Prostate gland (tissue), 2 donors: ENCODE measurements at places on chromosomes 7 and 10.

DNA sequence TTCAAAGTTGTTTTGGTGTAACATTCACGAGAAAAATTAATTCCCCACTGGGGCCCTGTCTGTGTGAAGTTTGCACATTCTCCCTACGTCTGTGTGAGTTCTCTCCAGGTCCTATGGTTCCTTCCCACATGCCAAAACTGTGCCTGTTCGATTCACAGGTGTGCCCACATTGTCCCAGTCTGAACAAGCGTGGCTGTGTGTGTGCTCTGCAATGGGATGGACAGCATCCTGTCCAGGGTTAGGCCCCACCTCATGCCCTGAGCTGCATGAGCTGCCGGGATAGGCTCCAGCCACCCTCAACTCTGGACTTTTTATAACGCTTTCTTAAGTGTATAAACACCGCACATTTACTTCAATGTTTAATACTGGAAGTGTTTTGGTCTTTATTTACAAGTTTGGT, 55.4 kb downstream of the ARHGAP21 start:
- no peak for DNase-seq

GRCh38 chr7:24720283-24720682, 37.0 kb downstream of the GSDME start:
- DNase-seq, result no peak

DNA sequence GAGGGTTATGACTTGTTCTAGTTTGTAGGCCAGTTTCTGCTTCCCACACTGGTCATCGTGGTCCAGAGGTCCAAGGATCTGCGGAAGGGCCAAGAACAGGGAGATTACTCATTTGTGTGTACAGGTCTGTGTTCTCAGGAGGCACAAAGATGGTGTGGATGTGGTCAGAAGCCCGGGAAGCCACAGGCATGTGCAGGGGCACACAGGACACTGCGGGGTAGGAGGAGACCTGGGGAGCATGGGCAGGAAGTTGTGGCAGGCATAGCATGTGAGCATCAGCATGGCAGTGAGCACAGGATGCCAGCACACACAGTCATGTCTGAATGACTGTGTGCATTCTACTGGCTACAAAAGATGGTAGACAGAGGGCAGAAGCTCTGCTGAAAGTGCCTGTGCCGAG, 445.8 kb downstream of the PLXNA4 start:
- no peak for DNase-seq

- no peak for DNase-seq
These were observed 18.9 kb upstream of the ZNF138 start for GRCh38 chr7:64775289-64775688.

DNA sequence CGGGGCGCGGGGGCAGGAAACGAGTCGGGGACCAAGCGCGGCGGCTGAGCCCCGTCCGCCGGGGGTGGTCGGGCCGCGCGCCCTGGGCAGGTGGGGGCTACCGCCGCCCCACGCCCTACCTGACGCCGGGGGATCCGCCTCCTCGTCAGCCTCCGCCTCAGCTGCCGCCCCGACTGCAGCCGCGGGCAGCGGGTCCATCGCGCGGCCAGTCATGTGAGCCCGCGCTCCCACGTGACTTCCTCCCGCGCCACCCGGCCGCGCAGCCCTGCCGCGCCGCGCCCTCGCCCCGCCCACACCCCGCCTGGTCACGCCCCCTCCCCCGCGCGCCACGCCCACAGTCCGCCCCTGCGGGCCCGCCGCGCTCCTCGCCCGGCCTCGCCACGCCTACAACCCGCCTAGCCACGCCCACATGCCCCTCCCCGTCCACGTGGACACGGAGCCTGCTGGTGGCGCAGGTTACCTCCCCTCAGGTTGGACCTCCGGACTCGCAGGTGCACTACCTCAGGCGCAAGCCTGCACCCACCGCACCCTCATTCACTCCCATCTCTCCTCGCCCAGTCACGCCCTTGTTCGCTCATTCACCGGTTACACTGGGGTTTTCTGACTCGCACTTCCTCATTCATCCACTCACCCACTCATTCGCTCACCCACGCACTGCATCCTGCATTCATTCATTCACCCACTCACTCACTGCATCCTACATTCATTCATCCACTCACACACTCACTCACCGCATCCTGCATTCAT, at the start of gene SNX8:
SNX8 (minus strand) TSS at position 233 of the 747 bp plus-strand sequence; CDS start at position 213, 20 bp downstream.
- peak; percentile 90 for DNase-seq

GRCh38 chr10:16611037-16611436, 89.4 kb upstream of the C1QL3 start:
- DNase-seq, result no peak

DNA sequence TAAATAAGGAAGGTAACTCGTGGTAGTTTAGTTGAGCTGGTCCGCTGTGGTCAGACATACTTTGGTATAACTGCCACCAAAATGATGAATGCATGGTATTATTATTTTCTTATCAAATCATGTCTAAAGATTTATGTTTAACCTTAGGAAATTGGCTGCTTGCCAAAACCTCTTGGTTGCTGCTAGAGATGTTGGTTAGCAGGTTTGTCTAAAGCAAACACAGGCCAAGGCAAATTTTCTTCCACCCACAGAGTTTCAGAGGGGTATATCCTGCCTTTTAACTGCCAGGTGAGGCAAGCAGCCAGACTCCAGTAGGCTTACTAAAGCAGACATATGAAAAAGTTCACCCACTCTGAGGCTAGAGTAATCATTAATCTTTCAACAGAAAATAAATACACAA, 101.4 kb downstream of the SEMA3E start:
- DNase-seq, result peak; percentile 25

GRCh38 chr7:47688311-47689100, 106.6 kb upstream of the TNS3 start:
- DNase-seq, result no peak

- no peak for DNase-seq
These were observed 38.2 kb downstream of the ANTXRL start for GRCh38 chr10:46325021-46325420.

DNA sequence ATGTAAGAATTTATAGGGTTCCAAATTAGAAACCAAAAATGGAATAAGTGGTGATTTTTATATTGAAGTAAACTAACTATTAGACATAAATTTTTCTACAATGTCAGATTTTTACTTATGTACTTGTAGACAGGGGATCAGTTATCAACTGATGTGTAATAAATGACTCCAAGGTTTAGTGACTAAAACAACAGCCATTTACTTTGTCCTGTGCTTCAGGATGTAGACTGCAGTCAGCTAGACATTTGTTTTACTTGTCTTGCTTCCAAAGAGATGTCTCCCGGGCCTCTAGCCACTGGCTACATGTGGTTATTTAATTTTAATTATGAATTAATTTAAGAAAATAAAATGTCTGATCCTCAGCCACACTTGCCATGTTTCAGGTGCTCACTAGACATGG, 249.7 kb upstream of the IGFBP3 start:
- no peak for DNase-seq

DNA sequence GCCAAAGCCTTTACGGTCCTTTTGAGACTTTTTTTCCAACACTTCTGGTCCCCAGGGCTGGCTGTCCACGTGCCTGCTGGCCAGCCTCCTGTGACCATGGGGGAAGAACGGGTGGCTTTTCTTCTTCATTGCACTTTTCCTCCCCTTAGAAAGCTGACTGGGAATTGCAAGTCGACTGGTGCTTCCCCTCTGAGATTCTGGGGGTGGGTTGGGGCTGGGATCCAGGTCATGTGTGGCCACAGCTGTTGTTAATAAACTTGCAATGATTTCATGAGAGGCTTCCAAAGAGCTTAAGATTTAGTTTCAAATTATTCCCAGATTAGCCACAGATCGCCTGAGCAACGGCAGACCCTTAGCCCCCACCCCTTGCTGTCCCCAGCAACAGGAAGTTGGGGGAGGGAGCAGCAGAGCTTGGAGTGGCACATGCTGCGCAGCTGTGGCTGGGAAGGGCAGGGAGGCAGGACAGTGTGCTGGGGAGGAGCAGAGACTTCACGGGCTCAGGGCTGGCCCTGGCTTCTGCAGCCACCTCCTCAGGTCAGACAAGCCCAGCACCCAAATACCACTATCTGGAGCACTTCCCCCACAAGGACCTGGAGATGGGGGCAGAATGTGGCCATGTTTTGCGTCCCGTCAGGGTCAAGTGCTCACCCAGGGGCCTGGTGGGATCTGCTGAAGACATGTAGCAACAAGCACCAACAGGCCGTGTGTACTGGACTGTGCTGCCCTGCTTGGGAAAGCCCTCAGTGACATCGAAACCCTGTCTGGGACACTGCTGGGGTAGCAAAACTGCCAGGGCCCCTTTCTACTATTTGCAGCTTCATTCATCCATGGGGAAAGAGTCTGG, 147.1 kb downstream of the RNF216 start:
- no peak for DNase-seq

GRCh38 chr10:15719049-15719898, 448 bp downstream of the ITGA8 start:
- no peak for DNase-seq

DNA sequence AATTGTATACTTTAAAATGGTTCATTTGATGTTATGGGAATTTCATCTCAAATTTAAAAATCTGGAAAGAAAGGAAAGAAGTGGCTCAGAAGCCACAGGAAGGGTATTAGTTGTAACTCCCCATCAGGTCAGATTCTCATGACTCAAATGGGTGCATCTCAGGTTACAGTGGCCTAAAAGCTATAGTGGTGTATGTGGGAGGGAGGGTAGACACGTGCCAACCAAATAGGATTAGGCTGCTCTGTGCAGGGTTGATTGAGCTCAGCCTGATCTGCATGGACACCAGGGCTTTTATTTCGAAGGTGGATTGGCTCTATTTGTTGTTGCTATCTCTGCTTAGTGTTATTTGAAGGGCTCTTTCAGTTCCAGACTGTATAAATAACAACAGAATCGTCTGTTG, 121.5 kb upstream of the PRR15 start:
- DNase-seq, result no peak

- no peak for DNase-seq
These were observed 610.5 kb downstream of the KCNMA1 start for GRCh38 chr10:77027141-77027540.

DNA sequence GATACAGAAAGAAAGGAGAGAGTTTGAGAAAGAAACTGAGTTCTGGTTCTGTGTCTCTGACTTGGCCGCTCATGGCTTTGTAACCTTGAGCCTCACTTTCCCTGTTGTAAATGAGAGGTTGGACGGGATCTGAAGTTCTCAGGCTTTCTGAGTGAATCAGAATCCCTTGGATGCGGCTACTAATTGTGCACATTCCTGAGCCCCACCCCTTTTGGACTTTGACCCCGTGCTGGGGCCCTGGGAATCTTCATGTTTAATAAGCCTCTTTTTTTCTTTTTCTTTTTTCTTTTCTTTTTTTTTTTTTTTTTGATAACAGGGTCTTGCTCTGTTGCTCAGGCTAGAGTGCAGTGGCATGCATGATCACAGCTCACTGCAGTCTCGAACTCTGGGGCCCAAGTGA, 26.9 kb downstream of the SLC25A28 start:
- DNase-seq, result no peak

- DNase-seq, result peak; percentile 26
These were observed 68.1 kb downstream of the TNS3 start for GRCh38 chr7:47513741-47514241.

DNA sequence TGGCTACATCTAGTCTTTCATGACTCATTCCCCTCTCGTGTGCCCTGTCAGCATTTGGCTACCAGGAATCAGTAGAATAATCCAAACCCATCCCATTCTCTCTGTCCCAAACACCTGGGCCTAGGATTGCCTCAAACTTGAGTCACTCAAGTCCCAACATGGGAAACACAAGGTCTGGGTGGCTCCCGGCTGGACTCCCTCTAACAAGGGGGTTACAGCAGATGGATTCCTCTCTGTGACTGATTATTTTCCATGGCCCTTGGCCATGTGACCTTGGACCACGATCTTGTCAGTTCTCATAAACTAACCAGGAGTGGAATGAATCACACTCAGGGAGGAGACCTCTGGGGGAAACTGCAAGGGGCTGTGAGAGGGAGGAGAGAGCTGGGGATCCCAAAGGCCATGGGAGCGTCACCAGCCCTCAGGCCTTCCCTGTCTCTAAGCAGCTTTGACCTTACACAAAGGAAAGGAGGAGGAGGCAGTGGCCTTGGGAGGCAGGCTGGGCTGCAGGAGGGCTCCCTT, 533.1 kb downstream of the KCNMA1 start:
- DNase-seq, result no peak

- DNase-seq, result no peak
These were observed 159.9 kb downstream of the ZNF365 start for GRCh38 chr10:62534031-62534430.

- DNase-seq, result no peak
These were observed 187.5 kb downstream of the GPAM start for GRCh38 chr10:111996103-111996502.

- no peak for DNase-seq
These were observed 8.9 kb downstream of the LCOR start for GRCh38 chr10:96840841-96841518.

GRCh38 chr7:135723411-135723810, 4.6 kb downstream of the SLC13A4 start:
- no peak for DNase-seq

GRCh38 chr7:114081606-114082425, 163.0 kb upstream of the PPP1R3A start:
- no peak for DNase-seq

GRCh38 chr7:131444683-131445082, 111.7 kb downstream of the PODXL start:
- no peak for DNase-seq

- no peak for DNase-seq
These were observed 213.4 kb downstream of the AUTS2 start for GRCh38 chr7:69811476-69812308.

DNA sequence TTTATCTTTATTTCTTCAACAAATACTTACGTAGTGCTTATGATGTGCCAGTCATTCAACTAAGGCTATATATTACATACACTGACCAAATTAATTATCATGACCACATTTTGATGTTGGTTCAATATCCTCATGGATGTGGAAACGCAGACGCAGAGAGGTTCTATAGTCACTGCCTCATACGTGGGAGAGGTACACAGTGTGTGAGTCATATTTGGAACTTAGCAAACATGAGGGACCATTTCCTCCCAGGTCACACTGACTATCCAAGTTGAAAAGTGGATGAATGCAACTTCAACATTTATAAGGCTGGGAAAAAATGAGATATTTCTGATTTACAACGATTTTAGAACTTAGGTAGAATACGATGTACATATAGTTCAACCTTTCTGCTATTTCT, 113.6 kb downstream of the PRLHR start:
- DNase-seq, result no peak

DNA sequence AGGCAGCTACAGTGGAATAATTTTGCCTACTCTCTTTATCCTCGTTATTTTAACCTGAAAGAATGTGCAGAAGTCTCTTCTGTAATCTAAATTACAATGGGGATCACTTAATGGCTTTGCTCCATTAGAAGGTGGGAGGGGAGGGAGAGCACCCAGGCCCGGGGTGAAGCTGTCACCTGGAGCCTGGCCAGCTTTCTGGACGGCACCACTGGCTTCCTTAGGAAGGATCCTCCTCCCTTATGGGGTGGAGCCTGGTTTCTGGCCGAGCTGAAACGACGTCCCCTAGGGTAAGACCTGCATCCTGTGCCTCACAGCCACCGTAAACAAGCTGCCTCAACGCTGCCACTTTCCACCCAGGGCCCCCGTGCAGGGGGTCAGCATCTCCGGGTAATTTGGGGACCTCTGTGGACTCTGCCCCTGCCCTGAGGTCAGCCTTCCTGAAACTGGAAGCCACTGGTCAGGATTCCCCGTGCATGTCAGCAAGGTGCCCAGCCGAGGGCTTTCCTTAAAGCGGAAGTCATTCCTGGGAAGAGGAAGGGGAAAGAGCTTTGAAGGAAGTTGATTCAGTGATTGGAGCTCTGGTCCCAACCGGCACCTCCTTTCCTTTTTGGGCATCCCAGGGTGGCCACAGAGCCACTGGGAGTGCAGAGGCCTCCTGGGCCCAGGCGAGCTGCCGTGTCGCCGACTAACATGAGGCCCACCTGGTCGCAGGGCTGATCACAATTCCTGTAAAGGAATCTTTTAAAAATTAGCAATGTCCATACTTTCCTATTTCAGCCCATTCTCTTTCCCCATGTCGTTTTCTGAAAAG, 569.1 kb downstream of the DNAJB6 start:
- no peak for DNase-seq
